Large intestine (tissue), 12 donors: ENCODE measurements at places on chromosomes 11 and 22. TPM values are rescaled to one million over a fixed set of nuclear protein-coding genes. Genes with fewer than 3 reads are reported as not detected.

Gene MRGPRD
- polyA plus RNA-seq: 0.16 TPM

Gene RIMBP3C
- polyA plus RNA-seq: 0.04 TPM

Gene LMO1
- polyA plus RNA-seq: 0.12 TPM

Gene SLC6A5
- 0.01 TPM for polyA plus RNA-seq

Gene P2RX6
- 1.4 TPM for polyA plus RNA-seq

Gene OR2AG1
- polyA plus RNA-seq: 0.07 TPM

Gene FOSL1
- 0.15 TPM for polyA plus RNA-seq

Gene TMEM191C
- polyA plus RNA-seq: 4.6 TPM

Gene LSP1
- polyA plus RNA-seq: 20.5 TPM

Gene MS4A14
- polyA plus RNA-seq: 1.6 TPM

Gene APOA5
- 0.09 TPM for polyA plus RNA-seq

Gene EIF4ENIF1
- 27.7 TPM for polyA plus RNA-seq

Gene PLEKHA7
- 59.0 TPM for polyA plus RNA-seq

Gene SPTY2D1
- polyA plus RNA-seq: 16.5 TPM

Gene VWA5A
- 24.6 TPM for polyA plus RNA-seq

Gene PANX3
- polyA plus RNA-seq: 0.03 TPM

Gene BDNF
- polyA plus RNA-seq: 1.4 TPM

Gene CLCF1
- polyA plus RNA-seq: 9.6 TPM

Gene SC5D
- polyA plus RNA-seq: 51.3 TPM

Gene BAIAP2L2
- polyA plus RNA-seq: 119 TPM

Gene FOLR2
- polyA plus RNA-seq: 15.0 TPM

Gene MFNG
- polyA plus RNA-seq: 9.1 TPM

Gene GUCY1A2
- polyA plus RNA-seq: 4.0 TPM
